ENCODE measurements at places on chromosomes 2 and 18.

DNA sequence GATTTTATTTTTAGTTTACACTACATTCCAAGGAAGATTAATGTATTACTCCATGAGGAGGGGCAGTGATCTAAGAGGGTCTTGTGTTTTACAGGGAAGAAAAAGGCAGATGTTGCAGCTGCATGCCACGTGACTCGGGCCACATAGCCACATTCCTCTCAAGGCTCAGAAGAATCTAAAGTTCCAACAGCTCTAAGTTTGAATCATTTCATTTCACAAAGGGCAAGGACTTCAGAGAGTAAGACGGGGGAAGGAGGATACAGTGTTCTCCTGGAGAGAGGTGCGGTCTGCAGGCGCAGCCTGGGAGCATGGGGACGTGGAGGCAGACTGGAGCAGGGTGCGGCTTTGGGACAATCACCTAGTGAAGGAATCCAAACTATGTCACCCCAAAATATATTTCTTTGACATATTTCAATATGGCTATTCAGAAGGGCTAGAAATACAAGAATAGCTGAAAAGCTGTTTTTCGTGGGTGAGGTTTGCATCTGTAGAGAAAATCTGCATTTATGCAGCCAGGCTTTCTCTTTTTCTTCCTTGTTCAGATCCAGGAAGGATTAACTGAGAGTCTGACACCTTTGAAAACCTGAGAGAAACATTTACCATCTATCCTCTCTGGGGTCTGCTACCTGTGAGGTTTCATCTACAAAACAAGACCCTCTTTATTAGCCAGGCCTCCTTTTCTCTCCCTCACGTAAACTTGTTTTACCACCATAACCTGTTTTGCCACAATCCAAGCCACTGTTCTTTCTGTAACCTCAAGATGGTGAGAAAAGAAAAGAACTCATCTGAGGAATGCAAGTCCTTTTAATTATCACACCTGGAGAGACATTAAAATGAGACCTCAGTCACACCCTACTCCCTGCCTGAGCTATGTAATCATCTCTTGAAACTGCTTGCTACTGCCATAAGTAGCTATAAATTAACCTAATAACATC is 165.1 kb upstream of the NDUFV2 start:
- DNase-seq, result no peak

DNA sequence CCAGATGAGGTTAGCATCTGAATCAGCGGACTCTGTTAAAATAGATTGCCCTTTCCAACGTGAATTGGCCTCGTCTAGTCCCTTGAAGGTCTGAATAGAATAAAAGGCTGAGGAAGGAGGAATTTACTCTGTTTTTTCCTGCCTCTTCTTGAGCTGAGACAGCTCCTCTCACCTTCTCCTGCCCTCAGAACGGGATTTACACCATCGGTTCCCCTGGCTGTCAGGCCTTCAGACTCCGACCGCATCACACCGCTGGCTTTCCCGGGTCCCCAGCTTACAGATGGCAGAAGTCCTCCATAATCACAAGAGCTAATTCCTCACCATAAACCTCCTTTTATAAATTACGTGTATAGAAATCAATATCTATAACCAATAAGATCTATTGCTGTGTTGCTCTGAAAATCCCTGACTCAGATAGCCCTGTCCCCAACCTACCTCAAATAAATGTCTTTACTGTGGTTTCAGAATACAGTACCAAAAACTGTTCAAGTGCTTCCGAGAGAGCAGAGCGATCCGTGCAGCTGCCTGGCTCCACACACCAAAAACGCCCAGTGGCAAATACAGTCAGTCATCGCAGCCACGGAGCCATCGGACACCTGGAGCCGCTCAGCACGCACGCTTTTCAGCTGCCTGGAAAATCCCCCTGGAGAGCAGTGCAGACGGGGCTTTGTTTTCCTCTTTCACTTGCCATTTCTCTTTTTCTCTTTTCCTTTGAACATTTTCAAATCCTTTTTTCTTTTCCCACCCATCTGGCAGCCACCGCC is 196.9 kb downstream of the NRP2 start:
- no peak for DNase-seq

GRCh38 chr18:22678486-22678885 is 254.6 kb upstream of the RBBP8 start:
- no peak for DNase-seq

DNA sequence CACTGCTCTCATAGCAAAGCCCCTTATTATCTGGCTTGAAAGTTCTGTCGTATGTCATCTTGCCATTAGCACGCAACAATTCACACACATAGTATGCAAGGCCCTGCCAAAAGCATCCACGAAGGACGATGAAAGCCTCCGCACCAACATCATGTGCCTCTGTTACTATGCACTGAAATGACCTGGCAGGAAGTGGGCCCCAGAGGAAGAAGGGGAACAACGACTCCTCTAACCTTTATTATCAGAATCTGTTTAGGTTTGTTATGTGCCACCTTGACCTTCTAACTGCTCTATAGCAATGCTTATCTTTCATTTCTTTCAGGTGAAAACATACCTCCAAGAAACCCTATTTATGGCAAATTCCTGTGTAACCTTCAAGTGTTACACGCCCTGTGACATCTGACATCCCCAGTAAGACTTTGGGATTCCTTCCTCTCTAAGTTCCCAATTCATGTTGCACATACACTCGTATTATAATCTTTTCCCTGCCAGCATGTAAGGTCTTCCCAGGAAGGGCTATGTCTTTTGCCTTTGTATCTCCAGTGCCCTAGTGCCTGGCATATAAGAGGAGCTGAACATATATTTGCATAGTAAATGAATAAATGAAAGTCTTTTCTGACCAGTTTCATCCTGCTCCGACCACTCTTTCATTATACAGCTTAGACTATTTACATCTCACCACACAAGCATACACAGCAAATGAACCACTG is 7.0 kb upstream of the NDUFV2 start:
- peak; percentile 13 for DNase-seq

GRCh38 chr2:177291701-177292100 is 27.2 kb upstream of the NFE2L2 start:
- DNase-seq, result no peak

DNA sequence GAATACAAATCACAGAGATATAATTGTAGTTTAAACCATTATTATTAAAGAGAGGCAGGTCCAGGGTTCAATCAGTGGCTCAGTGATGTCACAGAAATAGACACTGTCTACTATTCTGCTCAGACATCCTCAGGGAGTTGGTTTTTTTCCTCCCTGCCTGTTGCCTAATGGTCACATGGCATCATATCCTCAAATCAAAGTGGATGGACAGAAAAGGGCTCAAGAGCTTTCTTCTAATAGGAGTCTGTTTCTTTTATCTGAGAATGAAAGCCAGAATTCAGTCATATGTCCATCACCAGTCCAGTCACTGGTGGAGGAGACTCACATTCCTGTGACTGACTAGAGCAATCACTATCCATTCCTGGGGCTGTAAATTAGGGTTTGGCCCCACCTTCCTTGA is 27.9 kb upstream of the EPC2 start:
- DNase-seq, result no peak

- DNase-seq, result no peak
These were observed 93.9 kb downstream of the INHBB start for GRCh38 chr2:120439637-120440384.

- DNase-seq, result no peak
These were observed 101.8 kb upstream of the MAP2 start for GRCh38 chr2:209322041-209322440.

DNA sequence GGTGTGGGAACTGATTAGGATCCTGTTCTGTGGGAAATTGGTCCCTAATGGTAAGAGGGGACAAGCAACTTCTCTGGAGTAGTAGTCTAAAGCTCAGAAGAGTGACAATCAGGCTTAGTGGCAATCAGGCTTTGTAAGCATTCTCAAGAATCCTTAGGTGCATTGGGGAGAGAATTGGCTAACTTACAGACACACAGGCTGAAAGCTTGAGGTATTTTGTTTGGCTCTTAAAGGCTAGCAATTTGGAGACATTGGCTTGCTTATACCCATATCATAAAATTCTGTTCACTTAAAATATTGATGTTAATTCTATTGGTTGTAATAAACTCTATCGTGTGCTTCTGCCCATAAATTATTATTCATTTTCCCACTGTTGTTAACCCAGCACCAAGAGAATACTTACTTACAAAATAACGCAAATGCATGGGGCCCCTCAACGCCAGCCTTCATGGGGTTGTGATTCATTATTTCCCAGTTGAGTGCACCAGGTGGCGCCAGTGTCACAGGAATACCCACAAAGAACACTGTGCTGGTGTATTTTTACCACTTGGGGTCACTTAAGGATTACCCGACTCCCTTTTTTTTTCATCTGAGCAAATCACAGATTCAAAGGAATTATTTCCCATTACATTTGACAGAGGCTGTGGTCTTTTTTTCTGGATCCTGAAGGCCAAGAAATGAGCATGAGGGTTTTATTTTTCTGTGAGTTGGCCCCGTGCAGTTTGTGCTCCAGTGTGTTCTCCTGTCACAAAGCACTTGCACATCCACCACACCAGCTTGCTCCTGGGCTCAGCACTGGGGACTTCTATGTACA is 45.5 kb downstream of the DDX1 start:
- peak; percentile 77 for DNase-seq

GRCh38 chr2:133721118-133721517 is 152.9 kb upstream of the NCKAP5 start:
- no peak for DNase-seq

DNA sequence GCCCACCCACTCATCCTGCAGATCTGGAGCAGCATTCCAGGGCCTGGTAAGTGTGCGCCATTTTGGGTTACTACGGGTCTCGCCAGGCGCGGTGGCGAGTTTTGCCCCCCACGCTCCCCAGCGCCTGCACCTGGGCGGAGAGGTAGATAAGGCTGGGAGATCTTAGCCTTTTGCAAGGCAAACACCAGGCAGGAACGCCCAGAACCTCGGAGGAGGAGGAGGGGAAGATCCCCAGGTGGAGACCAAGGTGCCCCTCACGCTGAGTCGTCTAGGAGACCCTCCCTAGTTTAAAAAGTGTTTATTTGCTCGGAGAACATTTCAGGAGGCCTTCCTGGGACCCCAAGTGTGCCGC is 365 bp upstream of the RAMP1 start:
- DNase-seq, result no peak

GRCh38 chr2:13560322-13560721 is 843.6 kb downstream of the TRIB2 start:
- no peak for DNase-seq

DNA sequence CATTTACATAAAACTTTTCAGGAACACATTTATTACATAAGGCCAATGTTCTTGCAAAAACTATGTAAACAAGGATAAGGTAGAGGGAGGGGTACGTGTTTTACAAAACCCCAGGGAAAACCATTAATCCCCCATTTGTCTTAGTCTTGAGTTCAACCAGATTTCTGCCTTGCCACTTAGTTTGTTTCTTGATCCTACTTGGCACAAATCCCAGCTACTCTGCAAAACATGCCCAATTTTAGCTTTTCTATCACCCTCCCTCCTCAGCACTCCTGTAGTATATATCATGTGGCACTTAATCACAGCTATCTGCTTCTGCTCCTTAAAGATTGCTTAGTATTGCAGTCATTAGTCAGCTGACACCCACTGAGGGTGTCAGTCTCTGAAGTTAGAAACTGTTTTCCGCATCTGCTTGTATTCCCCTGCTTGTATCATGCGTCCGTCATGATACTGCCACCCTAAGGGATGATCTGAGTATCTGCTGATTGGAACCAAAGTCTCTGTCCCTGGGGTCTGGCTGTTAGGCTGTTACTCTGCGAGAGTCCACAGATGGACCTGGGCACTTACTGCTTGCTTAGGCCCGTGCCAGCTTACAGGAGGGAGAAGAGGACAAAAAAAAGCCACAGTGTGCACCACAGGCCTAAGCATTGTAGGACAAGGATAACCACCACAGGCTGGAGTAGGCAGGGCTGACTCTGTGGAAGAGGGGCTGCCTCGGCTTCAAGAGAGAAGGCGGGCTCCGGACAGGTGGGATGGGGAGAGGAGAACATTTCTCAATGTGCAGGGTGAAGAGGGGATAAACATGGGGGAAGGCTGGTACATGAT is 82.2 kb downstream of the EPAS1 start:
- no peak for DNase-seq

DNA sequence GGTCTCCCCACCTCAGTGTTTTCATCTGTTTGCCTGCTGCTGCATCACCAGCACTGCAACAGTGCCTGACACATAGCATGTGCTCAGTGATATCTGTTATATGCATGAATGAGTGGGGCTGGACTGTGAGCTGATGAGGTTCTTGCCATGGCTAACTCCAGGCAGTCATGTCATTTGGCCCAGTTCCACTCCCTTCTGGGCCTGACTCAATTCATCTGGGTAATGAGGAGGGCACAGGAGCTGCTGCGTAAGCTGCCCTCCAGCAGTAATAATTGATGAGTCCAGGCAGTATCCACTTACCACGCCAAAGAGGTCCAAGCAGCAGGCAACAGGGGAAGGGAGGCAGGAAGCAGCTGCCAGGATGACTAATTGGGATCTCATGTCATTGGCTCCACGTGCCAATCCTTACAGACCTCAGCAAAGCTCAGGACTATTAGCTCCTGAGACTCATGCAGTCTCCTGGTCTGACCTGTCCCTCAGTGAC is 34.1 kb upstream of the MAT2A start:
- DNase-seq, result peak; percentile 59

DNA sequence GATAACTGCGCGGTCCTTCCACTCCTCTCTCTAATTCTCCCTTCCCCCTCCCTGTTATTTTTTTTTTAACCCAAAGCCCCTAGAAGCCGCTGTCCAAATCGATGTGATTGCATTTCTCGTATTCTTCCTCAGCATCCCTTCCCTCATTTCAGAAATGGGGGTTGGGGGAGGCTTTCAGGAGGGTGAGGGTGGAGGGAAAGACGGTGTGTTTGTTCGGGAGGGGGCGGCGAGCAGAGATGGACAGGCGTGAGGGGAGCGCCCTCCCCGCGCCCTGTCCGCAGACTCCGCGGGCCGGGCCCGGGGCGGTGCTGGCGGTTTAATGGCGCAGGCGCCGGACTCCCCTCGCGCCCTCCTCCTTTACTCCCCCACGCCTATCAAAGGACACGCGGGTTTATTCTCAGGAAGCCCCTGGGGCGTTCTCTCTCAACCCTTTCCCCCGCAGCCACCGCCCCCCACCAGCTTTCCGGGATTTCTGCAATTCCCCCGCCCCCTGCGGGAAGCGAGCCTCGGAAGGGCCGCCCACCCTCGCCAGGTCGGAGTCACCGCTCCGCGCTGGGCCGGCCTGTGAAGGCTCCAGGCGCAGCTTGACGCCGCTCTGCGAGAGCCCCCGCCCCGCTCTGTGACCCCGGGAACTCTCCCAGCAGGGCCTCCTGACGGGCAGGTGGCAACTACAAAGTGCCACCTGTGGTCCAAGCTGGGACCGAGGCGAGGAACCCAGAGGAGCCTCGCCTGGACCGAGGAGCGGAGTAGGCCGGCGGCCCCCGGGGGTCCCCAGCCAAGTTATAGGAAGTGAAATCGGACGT is 981 bp downstream of the ST8SIA3 start:
- no peak for DNase-seq

DNA sequence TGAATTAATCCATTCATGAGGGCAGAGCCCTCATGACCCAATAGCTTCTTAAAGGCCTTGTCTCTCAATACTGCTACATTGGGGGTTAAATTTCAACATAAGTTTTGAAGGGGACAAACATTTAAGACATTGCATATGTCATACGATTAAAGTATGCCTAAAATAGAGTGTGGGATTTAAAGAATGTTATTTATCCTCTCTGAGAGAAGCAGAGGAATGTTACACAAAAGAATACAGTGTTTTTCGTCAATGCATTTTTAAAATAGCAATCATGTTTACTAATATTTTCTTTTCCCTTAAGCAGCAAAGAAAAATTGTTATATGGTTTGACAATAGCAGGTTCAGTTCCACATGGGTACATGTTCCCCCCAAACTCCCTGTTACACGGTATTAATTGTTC is 363.1 kb downstream of the NUP35 start:
- DNase-seq, result no peak

All from A549 (cell line).